Iris pigment epithelial cell (primary cell): ENCODE measurements at places on chromosomes 7 and 10.

DNA sequence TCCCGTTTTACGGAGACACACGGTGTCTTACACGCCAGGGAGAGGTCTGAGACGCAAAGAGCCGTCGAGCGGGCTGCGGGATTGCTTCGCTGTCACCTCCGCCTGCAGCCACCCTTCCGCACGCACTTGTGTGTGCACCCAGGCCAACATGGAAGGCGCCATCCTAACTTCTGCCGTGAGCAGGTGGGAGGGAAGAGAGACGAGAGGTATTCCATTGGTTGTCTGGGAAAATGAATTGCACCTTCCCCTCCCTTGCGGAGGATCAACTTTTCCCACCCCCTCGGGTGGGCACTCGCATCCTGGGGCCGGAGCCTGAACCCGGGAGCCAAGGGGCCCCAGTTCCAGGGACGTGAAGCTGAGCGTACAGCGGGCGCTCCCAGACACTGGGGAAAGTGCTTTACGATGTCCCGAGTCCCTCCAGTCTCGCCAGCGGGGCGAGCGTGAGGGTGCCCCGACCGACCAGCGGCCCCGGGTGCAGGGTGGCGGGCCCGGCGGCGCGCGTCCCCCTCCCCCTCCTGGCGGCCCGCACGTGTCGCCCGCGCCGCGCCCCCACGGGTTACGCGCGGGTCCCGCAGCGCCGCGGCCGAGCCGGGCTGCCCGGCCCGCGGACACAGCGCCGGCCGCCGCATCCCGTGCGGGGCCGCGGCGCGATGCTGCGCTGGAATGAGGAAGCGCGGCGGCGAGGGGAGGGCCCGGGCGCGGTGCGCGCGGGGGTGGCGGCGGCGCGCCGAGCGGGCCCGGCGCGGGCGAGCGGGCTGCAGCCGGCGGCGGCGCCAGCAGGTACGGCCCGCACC, 984 bp upstream of the IKZF1 start:
- DNase-seq: no peak

DNA sequence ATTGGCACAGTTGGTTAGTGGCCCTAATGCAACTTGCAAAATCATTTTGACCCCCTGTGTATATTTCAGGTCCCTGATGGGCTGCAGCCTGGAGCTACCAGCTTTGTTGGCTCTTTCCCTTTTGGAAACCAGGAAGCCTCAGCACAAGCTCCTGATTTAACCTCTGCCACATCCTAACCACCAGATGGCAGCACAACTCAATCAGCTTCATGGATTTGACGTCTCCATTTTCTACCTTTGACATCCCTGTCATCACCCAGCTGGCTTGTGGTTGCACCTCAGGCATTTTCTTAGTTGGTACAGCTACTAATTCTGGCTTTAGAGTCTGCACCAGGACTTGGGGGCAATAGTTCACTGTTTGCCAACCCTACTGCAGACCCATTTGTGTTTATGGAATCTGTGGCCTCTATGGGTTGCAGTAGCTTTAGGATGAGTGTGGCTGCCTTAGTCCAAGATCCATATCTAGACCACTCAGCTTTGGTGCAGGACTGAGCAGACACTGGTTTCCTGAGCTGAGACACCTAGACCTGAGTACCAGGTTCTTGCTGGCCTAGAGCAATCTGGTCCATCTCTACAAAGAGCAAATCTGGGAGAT, 456.2 kb downstream of the REEP3 start:
- DNase-seq: peak; percentile 45

DNA sequence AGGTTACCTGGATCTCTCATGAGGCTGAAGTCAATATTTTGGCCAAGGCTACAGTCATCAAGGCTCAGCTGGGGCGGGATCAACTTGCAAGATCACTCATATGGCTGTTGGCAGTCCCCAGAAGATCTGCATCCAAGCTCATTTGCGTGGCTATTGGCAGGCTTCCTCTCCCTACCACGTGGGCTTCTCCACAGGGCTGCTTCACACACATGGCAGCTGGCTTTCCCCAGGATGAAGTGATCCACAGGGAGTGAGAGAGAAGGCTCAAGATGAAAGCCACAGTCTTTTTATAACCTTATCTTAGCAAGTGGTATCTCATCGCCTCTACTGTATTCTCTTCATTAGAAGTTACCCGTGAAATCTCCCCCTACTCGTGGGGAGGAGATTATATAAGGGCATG, 167.4 kb downstream of the TMEM26 start:
- no peak for DNase-seq

GRCh38 chr7:74289659-74290552, 699 bp downstream of the CLIP2 start:
- no peak for DNase-seq

- DNase-seq: peak; percentile 99
Measured at GRCh38 chr10:33005322-33006301, 47.6 kb upstream of the ITGB1 start.

GRCh38 chr7:44615149-44615611, 8.8 kb downstream of the OGDH start:
- DNase-seq: peak; percentile 42

DNA sequence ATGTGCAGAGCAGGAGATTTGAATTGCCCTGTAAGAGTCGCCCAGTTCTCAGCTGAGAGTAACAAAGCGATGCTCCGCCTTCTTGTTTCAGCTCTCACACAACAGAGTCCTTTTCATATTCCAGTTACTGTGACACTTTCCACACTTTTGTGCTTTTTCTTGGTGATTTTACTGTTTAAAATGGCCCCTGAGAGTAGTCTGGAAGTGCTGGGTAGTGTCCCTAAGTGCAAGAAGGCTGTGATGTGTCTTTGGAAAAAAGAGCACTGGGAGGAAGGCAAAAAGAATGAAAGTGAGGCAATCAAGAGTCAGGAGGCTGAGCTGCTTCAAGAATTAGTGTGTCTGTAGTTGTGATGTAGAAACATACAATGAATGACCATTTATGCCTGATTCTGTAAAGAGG, 201.2 kb upstream of the SEMA3E start:
- no peak for DNase-seq

DNA sequence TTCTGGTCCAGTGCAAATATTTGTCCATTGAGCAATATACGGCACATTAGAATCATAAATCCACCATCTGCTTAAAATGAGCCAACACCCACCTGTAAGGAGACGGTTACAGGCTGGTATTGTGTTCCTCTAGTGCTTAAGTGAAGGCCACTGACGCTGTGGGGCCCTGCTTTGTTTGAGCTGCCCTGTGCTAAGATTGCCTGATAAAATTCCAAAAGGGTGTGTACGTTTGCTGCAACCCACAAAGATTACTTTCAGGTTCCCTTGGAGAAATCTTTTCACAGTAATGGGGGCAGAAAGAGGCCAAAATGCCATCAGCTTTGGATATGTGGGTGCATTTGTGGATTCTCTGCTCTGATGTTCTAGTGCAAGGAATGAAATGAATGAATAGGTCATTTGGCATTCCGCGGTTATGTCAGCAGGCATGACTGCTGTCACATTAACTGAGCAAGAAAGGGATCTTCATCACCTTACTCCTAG, 34.4 kb downstream of the AGR3 start:
- DNase-seq: peak; percentile 47

DNA sequence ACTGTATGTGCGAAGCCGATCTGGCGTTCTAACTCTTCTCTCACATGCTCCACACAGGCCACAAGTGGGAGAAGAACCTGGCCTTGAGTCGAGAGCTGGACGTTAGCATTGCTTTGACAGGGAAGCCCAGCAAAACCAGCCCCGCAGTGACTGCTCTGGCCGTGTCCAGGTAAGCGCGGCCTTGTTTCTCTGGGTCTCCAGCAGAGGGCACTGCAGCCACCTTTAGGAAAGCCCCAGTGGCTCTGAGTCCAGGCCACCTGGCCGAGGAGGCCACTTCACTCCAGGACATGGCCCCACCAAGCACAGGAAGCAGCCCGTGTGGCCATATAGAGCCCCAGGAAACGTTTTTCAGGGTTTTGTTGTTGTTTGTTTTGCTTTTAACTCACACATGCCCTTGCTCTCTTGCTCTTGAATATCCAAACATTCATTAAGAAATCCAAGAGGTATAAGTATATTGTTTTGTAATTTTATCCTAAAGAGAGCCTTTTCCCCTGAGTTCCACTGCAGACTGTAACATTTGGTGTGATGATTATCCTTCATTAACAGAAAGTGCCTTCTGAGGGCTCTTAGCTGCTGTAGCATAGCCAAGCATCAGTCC, 41.8 kb upstream of the LRRC18 start:
- DNase-seq: peak; percentile 21

- no peak for DNase-seq
Measured at GRCh38 chr7:12890586-12890985, 203.2 kb downstream of the ARL4A start.

DNA sequence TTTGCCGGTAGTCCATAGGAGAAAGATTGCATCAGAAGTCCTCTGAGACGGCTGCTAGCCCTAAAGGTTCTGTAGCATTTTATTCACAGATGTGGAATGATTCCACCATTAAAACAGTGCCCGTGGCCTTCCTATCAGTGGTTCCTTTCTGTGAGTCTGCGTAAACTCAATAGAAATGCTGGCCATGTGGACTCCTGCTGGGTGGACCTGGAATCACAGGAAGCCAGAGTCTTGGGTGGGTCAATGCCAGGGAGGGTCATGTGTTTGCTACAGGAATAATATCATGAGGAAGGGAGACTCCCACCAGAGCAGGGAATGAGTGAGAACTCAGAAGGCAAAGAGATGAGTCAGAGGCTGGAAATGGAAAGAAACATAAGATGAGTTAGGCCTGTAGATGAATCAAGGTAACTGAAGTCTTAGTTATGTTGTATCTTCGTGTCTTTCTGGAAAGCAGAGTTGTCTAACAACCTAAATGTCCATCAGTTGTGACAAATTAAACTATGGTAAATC, 410.4 kb upstream of the AUTS2 start:
- no peak for DNase-seq

DNA sequence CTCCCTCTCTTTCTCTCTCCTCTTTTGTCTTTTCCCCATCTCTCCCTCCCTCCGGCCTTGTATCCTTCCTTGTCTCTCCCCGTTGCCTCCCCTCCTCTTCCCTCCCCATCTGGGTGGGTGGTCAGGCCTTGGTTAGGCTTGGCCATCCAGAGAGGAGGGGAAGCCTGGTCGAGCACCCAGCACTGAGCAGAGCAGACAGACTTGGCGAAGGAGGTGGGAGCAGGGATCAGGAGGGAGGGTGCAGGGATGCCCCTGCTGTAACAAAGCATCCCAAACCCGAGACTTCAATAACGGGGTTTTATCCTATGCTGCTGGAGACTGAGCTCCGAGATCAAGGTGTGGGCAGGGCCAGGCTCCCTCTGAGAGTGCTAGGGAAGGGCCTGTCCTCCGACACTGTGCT, 97.3 kb downstream of the PAXIP1 start:
- DNase-seq: no peak
